ENCODE measurements at places on chromosomes 12 and 14. TPM values are rescaled to one million over a fixed set of nuclear protein-coding genes. Genes with fewer than 3 reads are reported as not detected.

- H3K36me3 ChIP-seq: no peaks in the 10 kb centered on the region
- no peak overlapping the region for H3K4me3 ChIP-seq
- H3K27ac ChIP-seq: no peak overlapping the region
- DNase-seq: no peak
- no peaks in the 10 kb centered on the region for H3K4me1 ChIP-seq
Measured at GRCh38 chr14:42110167-42110566, 503.5 kb downstream of the LRFN5 start.

DNA sequence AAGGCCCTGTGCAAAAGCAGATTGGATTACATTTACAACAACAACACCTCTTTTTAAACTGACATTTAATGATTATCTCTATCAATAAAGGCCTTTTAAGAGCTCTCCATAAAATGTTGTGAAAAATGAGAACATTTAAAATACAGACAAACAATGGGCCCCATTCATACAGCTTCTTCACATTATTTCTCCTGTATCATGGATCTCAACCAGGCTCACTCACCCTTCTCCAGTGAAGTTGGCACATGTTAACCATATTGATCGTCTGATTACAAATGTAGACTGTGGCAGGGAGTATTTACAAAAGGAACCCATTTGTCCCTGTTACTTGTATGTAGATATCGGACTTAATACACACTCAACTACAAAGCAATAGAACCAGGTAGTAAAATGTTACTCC is 220.2 kb upstream of the BTG1 start:
- no peaks in the 10 kb centered on the region for H3K36me3 ChIP-seq
- no peak for DNase-seq
- H3K4me1 ChIP-seq: no peaks in the 10 kb centered on the region
- no peak overlapping the region for H3K4me3 ChIP-seq
- no peak overlapping the region for H3K27ac ChIP-seq
- H3K27me3 ChIP-seq: no peaks in the 10 kb centered on the region

DNA sequence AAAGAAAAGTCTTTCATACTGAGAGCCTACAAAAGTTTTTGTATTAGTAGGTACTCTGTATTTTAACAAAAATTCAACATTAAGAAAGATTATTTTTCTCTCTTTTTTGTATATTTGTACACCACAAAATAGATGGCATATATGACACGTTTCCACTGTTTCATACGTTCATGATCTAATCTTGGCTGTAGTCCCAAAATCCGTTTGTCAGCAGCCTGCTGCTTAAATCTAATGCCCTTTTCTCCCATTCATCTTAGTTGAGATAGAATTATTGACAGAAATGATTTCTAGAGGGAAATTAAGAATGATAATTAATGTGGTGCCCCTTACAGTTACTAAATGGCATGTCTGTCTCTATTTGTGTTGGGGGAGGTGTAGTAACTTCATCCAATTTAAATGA is 140.7 kb upstream of the NOVA1 start:
- DNase-seq: no peak
- H3K36me3 ChIP-seq: no peaks in the 10 kb centered on the region
- no peak overlapping the region for H3K27ac ChIP-seq

The NELL2 gene
- total RNA-seq: 3.9 TPM

The GLI1 gene
- not detected for total RNA-seq
